ENCODE measurements at places on chromosomes 1 and 21. TPM values are rescaled to one million over a fixed set of nuclear protein-coding genes. Genes with fewer than 3 reads are reported as not detected.

The USP24 gene
- total RNA-seq = 26.8 TPM

The RPE65 gene
- not detected for total RNA-seq

The CLCN6 gene
- 20.8 TPM for total RNA-seq

The AVPR1B gene
- total RNA-seq = not detected

The IL19 gene
- total RNA-seq = not detected

The SELL gene
- 43.6 TPM for total RNA-seq

The PYHIN1 gene
- 0.35 TPM for total RNA-seq

The CD1C gene
- total RNA-seq = 8.4 TPM

The MIXL1 gene
- 0.40 TPM for total RNA-seq

The VHLL gene
- not detected for total RNA-seq

The ADAMTSL4 gene
- total RNA-seq = 0.21 TPM

The CNR2 gene
- 15.1 TPM for total RNA-seq

The TBX15 gene
- total RNA-seq = 1.1 TPM

The LHX8 gene
- total RNA-seq = not detected

The LYPD8 gene
- total RNA-seq = not detected

The ZNF687 gene
- total RNA-seq = 30.9 TPM

The NOS1AP gene
- total RNA-seq = 0.15 TPM

The FAAH gene
- 0.72 TPM for total RNA-seq

The DNM3 gene
- total RNA-seq = 0.08 TPM

The PARS2 gene
- total RNA-seq = 7.6 TPM

The TMCC2 gene
- total RNA-seq = 2.4 TPM

The FBLIM1 gene
- 0.53 TPM for total RNA-seq
